ENCODE measurements at places on chromosomes 3 and 15. TPM values are rescaled to one million over a fixed set of nuclear protein-coding genes. Genes with fewer than 3 reads are reported as not detected.

GRCh38 chr15:80251428-80252120 is 439 bp downstream of the CTXND1 start:
- H3K36me3 ChIP-seq: no peaks in the 10 kb centered on the region
- H3K27ac ChIP-seq: no peak overlapping the region
- H3K27me3 ChIP-seq: peaks cover 19% of the 10 kb centered on the region
- no peaks in the 10 kb centered on the region for H3K4me1 ChIP-seq
- no peak overlapping the region for H3K4me3 ChIP-seq

GRCh38 chr3:148162132-148162531 is 535.6 kb upstream of the AGTR1 start:
- H3K4me3 ChIP-seq: no peak overlapping the region
- DNase-seq: no peak
- H3K4me1 ChIP-seq: no peaks in the 10 kb centered on the region
- H3K27me3 ChIP-seq: no peaks in the 10 kb centered on the region
- H3K36me3 ChIP-seq: no peaks in the 10 kb centered on the region
- H3K27ac ChIP-seq: no peak overlapping the region

GRCh38 chr3:86923071-86923491 is 67.9 kb downstream of the VGLL3 start:
- DNase-seq: no peak
- H3K4me1 ChIP-seq: no peaks in the 10 kb centered on the region
- no peak overlapping the region for H3K27ac ChIP-seq
- no peaks in the 10 kb centered on the region for H3K27me3 ChIP-seq

DNA sequence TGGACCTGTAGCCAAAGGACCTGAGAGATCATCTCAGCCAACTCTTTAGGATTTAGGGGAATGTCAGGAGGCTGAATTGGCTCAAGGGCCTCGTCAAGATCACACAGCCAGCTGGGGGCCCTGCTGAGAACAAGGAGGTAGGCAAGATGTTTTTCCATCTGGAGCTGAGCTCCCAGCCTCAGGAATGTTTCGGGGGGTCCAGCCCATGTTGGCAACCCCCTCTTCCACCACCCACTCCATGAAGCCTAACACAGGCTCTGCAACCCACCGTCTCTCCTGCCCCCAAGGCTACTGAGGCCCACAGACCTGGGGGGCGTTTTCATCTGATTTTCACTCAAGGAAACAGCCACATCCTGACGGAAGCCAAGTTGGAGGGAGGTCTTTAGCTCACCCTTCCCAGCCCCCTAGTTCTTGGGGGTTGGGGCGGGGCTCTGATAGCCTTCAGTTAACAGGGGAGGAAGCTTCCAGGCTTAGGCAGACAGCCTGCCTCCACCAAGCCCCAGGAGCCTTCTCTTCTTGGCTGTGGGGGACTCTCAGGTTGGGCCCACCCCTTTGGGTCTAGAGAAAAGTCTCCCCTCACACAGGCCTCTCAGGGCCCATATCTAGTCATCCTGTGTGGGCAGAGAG is 48.8 kb downstream of the EPHB3 start:
- peaks cover 12% of the 10 kb centered on the region for H3K27me3 ChIP-seq
- H3K36me3 ChIP-seq: no peaks in the 10 kb centered on the region
- H3K4me3 ChIP-seq: no peak overlapping the region
- no peak overlapping the region for H3K27ac ChIP-seq
- no peak for DNase-seq

The ZNF620 gene
- 2.9 TPM for polyA plus RNA-seq

Measured in CD8-positive, alpha-beta memory T cell (primary cell).